ENCODE measurements at places on chromosomes 16 and 17.

DNA sequence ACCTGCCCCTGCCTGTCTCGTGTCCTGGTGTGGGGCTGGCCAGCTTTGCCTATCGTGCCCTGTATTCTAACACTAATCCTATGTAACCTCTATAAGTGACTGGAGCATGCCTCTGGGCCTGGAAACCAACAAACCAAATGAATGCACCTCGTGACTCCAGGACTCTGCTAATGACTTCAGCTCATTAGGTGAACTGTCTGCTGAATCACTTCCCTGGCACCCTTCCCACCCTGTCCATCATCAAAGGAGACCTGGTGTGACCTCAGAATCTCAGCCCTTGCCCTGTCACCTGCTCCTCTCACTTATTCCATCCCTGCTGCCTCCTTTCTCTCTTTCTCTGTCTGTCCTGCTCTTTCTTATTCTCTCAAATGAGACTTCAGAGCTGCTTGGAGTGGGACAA, 322.4 kb downstream of the CBLN1 start:
- DNase-seq, result peak; percentile 37

GRCh38 chr17:47720754-47721533, 12.1 kb upstream of the TBX21 start:
- DNase-seq, result no peak

DNA sequence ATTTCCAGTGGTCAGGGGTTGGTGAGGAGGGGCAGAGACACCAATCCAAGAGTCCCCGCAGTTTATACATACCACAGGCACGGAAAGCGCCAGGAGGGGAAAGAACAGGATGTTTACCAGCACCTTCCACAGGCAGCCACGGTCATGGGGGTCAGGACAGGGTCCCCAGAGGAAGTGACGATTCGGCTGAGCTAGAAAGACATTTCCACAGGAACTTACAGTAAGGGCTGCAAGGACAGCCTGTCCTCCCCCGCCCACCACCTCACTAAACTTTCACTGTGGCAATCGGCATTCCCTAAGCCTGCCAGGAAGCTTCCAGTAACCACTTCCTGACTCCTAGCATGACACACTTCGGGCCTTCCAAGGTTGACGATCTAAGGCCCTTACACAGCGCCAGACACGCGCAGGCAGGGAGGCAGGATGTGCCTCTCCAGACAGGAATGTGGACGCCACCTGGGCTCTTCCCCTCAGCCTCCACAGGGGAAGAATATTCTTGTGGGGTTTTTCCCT, 1.2 kb upstream of the MT2A start:
- peak; percentile 81 for DNase-seq

DNA sequence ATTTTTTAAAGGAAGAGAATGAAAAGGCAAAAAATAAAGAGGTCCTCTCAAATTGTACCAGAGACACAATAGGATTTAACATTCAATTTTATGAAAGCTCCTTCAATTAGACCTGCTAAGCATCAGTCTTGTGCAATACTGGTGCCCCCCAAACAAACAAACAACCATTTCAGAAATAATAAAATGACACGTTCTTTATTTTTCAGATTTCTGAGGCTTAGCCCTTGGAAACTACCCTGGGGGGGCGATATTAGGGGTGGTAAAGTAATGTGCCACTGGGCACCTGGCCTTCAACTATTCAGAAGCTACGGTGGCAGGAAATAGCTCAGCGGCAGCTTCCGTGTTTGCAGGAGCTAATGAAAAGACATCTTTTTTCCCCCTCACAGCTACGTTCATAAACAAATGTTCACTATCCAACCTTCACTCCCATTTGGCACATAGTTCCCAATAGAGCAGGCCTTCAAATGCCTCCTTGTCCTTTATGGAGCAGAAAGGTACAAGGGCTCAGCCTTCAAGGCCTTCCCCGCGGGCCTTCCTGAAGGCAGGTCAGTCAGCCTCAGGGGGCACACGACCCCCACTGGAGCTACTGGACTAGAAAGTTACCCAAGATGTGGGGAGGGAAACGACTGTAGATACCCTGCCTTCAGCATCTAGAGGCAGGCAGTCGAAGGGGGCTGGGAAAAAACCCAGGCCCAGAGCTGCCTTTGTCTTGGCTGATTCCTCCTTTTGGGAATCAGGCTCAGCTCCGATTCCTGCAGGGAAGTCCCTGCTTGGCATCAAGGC, 44.1 kb downstream of the TBX4 start:
- DNase-seq, result no peak

DNA sequence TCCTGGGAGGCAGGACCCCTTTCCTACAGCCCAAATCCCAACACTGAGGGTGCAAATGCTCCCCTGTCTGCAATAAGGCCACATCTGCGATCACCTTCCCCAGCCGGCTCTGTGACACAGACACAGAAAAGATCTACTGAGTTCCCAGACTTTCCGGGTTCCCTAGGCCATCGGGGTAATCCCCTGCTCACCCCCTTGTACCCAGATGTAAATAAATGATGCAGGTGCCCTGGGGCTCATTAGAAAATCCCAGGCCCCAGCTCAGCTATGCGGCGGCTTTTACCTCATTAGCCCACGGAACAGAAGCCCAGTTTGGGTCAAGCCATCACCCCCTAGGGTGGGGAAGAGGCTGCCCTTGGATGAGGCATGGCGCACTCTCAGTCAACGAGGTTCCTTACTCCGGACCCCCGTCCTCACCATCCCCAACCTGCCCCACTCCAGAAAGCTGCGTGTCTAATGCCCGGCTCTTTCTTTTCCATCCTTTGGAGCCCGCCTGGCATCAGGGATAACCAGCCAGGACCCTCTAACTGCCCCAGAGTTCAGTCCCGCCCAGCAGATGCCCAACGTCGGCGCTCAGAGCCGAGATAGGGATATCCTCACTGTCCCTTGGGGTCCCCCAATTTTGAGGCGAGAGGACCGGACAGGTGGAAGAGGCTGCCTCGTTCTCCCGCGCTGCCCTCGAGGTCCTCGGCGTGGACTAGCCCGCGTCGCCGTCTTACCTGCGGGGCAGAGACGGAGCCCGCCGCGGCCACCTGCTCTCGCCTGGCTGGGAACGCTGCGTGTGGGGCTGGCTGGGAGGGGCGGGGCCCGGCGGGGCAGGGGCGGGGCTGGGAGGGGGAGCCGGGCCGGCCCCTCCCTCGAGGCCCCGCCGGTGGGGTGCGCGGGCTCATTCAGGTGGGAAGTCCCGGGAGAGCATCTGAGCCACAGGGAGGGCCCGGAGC, at the start of gene ZNF385C:
Gene ZNF385C (minus strand): TSS at position 783 of the 941 bp plus-strand sequence. CDS start 35,417 bp downstream, outside the sequence.
- no peak for DNase-seq

DNA sequence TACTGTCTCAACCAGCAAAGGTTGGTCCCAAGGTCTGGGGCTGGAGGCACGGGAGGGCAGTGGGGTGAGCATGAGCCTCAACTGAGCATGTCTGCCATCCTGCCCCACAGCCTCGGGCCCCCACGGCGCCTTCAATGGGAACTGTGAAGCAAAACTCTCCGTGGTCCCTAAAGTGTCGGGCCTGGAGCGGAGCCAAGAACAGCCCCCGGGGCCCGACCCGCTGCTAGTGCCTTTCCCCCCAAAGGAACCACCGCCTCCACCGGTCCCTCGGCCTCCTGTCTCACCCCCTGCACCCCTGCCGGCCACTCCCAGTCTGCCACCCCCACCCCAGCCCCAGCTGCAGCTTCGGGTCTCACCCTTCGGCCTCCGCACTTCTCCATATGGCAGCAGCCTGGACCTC, 4.2 kb downstream of the FBRS start:
- no peak for DNase-seq

- DNase-seq, result peak; percentile 84
Measured at GRCh38 chr17:18257982-18258355, 569 bp downstream of the FLII start.

DNA sequence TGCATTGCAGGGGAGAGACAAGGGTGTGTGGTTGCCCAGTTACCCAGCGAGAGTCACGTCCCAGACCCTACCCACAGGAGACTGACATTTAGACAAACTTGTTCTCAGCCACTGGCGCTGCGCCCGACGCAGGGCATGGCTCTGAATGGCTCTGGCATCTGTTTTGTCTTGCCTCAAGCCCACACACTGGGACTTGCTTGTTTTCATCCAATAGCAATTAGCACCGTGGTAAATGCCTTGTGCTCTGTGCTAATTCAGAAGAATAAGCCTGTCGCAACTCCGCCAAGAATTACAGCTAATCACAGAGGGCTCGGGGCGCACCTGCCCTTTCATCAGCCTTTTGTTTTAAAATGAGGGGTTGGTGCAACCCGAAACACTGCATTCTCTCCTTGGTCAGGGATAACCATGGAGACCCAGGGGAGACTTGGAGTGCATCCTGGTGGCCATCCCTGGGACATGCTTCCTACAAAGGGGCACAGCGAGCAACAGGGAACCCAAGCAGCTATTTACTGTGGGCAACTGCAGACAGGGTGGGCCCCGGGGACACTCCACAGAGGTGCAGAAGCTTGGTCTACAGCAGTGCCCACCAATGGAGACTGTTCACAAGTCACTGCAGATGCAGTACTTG, 220.6 kb upstream of the ZFHX3 start:
- DNase-seq, result no peak

GRCh38 chr17:80817861-80818260, 173.8 kb upstream of the CHMP6 start:
- DNase-seq, result no peak

DNA sequence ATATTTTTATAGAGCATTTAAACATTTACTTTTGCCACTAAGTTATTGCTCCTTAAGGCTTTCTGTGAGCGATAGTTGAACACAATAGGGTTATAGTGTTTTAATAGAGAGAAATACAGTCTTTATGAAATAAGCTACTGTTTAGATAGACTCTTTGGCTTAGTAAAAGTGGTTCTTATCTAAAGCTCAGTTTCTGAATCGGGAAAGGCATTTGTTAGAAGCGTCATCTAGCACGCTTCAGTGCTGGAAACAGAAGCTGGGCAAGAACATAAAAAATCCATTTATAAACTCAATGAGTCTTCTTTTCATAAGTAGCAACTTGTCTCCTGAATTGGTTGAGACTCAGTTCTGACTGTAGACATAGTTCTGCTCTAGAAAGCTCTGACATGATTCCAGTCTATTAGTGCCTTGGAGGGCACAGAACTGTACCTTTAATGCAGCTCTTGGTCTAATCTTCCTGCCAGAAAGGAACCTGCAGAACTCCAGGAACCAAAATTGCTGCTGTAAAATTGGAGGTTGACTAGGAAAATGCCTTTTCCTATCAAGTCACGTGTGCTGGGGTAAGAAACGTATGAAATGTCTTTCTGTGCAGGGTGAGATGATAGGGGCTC, 55.4 kb upstream of the DNAJA2 start:
- no peak for DNase-seq

GRCh38 chr16:17318238-17318637, 152.5 kb downstream of the XYLT1 start:
- DNase-seq, result peak; percentile 36

- no peak for DNase-seq
Measured at GRCh38 chr17:21029515-21029914, 13.3 kb downstream of the USP22 start.

GRCh38 chr16:57946181-57946801, 24.6 kb downstream of the CNGB1 start:
- DNase-seq, result peak; percentile 21

DNA sequence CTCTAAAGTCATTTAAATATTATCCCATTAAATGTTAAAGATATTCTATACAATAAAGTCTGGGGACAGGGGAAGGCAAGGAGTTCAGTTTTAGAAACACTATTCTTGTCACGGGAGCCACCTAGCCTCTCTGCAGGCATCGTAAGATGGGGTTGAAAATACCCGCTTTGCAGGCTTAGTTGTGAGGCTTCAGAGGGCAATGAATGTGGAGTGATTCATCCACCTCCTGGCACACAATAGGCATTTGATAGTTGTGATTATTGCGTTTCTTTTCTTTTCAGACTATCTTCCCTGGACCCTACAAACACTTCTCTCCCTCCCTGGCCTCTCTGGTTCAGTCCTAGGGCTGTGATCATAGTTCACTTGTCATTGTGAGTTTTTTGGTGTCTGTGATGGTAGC, 19.6 kb downstream of the GLP2R start:
- no peak for DNase-seq

DNA sequence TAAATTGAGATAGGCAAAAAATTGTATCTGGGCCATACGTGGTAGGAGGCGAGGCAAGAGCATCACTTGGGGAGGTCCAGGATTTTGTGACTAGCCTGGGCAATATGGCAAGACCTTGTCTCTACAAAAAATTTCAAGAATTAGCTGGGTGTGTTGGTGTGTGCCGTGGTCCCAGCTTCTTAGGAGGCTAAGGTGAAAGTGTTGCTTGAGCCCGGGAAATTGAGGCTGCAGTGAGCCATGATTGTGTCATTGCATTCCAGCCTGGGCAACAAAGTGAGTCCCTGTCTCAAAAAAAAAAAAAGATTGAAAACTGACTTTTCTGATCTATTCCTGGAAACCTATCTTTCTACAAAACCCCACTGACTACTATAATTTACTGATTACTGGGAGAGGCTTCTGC, 26.7 kb downstream of the CDK12 start:
- no peak for DNase-seq

DNA sequence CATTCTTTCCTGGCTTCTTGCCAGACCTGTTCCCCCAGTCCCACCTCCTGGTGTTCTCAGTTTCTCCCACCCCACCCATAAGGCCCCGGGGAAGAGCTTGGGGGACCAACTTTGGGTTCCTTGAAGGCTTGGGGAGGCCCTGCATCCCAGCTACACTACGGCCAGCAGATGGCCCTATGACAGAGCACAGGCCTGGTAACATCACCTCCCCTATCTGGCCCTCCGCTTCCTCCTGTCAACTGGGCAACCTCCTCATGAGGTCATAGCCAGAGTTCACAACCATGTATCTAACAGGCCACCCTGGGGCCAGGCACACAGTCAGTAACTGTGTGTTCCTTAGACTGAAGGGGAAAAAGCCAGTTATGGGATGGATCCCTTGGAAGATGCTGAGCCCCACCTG, 31.4 kb downstream of the MYO15A start:
- DNase-seq, result no peak

GRCh38 chr17:28416703-28417311, 10.8 kb upstream of the SLC46A1 start:
- DNase-seq, result peak; percentile 30

DNA sequence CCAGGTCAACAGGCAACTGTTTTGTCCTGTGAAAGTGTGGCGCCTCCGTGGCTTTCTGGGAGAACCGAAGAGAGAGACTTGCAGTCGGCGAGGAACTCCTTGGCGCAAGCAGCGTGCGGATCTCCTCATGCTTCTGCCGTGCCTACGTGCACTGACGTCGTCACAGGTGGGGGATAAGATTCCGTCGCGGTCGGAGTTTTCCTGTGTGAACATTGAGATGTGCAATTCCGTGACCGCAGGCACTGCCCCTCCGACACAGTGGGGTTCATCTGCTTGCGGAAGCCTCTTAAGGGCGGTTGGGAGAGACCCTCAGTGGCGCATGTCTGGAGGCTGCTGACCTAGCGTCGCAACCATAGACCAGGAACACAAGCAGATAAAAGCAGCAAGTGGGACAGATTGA, 212.3 kb upstream of the CHMP6 start:
- DNase-seq, result no peak

- DNase-seq, result no peak
Measured at GRCh38 chr16:12063004-12063395, 86.5 kb downstream of the SNX29 start.

GRCh38 chr16:68486502-68487202, 38.3 kb upstream of the SMPD3 start:
- peak; percentile 25 for DNase-seq

DNA sequence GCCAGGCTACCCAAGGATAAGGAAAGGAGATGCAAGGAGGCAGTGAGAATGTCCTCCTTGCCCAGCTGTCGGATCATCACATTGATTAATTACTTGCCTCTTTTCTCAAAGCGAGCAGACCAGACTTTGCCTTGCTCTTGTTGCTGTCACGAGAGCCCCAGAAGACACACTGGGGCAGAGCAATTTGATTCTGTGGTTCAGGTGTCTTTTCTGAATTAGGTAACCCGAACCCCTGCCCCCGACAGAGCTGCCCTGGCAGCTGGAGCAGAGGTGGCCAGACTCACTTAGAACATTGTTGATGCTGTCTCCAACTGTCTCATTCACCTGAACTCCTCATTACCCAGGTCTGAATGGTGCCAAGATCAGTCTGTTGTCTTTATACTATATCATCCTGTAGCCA, 34.3 kb downstream of the VAT1L start:
- no peak for DNase-seq
